CD14-positive monocyte (primary cell): ENCODE measurements at places on chromosomes 11 and 22. TPM values are rescaled to one million over a fixed set of nuclear protein-coding genes. Genes with fewer than 3 reads are reported as not detected.

OR51B5 gene
- not detected for polyA plus RNA-seq

C11orf91 gene
- not detected for polyA plus RNA-seq

PHOX2A gene
- polyA plus RNA-seq: not detected

MGAT3 gene
- polyA plus RNA-seq: 0.03 TPM in 1 of 2 replicates, not detected in the other

KCNJ1 gene
- polyA plus RNA-seq: 0.12 TPM

CEP126 gene
- polyA plus RNA-seq: not detected

GAB4 gene
- not detected in 2 replicates for polyA plus RNA-seq

TCP11L1 gene
- polyA plus RNA-seq: 6.7 and 11.2 TPM in 2 replicates

CNIH2 gene
- polyA plus RNA-seq: not detected

WNT7B gene
- polyA plus RNA-seq: not detected

SMC1B gene
- polyA plus RNA-seq: not detected

EHBP1L1 gene
- polyA plus RNA-seq: 507 and 664 TPM in 2 replicates

EPS8L2 gene
- polyA plus RNA-seq: 0.55 and 0.61 TPM in 2 replicates

CYTH4 gene
- polyA plus RNA-seq: 51.0 TPM

KLHL35 gene
- 0.19 and 0.45 TPM in 2 replicates for polyA plus RNA-seq

OR8G1 gene
- not detected for polyA plus RNA-seq

CCDC81 gene
- polyA plus RNA-seq: 0.11 and 0.31 TPM in 2 replicates

DNA sequence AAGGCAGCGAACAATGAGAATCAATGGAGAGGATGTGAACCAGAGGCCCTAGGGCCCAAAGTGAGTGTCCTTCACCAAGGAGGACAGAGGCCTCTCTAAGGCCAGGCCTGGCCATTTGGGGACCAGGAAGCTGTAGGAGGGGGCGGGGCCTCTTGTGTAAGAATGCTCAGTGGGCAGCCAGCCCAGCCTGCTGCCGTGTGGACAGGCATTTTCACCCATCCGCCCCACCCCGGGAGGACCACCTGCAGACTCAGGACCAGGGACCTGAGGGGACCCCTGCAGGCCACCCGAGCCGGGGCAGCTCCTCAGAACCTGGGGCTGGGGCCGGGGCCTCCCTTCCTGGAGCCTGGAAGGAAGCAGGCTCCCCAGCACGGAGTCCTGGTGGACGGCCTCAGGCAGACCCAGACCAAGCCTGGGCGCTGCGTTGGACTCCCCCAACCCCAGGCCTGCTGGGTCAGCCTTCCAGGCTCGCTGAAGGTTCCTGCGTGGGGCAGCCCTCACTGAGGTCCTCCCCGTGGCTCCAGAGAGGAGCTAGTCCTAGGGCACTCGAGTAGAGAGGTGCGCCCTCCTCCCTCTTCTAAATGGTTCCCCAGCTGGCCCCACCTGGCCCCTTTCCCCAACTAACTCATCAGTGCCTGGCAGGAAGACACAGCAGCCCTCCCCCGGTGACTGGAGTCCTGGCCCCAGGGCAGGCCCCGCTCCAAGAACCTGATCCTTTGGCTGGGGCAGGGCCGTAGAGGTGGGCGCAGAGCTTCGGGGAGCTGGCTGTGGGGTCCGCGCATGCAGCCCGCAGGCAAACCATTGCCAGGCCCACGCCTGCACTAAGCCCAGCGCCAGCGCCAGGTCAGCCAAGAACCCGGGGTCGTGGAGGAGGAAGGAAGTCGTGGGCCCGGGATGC, 1.5 kb upstream of the TRABD start:
- DNase-seq: peak; percentile 69

- peak; percentile 45 for DNase-seq
These were observed 8.6 kb downstream of the MICAL2 start for GRCh38 chr11:12118949-12119348.

DNA sequence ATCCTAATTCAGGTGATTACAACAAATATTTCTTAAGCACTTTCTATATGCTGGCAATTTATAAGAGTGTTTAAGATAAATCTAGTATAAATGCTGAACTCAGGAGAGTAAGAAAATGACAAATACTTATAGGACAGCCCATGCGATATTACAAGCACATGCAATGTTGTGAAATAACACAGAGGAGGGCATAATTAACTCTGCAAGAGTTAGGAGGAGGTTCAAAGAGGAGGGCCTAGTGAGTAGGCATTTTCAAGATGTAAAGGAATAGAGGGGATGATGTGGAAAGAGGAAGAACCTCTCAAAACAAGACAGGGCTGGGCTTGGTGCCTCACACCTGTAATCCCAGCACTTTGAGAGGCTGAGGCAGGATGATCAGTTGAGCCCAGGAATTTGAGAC, 37.1 kb upstream of the IL17RA start:
- peak; percentile 41 for DNase-seq

GRCh38 chr11:93633835-93634234, 27.6 kb upstream of the CEP295 start:
- DNase-seq: no peak

GRCh38 chr22:43127166-43127908, 15.9 kb downstream of the MCAT start:
- no peak for DNase-seq

DNA sequence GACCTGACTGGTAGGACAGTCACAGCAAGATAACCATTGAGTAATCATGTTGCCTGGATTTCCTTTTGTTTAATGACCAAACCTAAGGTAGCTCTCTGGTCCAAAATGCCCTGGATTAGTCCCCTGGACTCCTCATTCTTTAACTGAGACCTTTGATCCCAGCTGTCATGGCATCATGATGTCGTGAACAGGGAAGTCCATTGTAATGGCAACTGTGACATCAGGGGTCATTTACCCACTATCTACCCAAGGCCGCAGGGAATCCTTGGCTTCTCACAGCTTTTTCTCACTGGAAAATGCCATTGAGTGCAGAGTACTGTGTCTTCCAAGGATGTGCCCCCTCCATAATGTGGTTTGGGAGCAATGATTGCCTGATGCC, 29.1 kb upstream of the IGLL5 start:
- DNase-seq: no peak

- DNase-seq: no peak
These were observed 36.1 kb downstream of the CDON start for GRCh38 chr11:126026579-126026978.

- DNase-seq: no peak
These were observed 150.3 kb upstream of the LARGE1 start for GRCh38 chr22:34070531-34070930.

- no peak for DNase-seq
These were observed 359.3 kb downstream of the TBC1D22A start for GRCh38 chr22:47121791-47122190.

DNA sequence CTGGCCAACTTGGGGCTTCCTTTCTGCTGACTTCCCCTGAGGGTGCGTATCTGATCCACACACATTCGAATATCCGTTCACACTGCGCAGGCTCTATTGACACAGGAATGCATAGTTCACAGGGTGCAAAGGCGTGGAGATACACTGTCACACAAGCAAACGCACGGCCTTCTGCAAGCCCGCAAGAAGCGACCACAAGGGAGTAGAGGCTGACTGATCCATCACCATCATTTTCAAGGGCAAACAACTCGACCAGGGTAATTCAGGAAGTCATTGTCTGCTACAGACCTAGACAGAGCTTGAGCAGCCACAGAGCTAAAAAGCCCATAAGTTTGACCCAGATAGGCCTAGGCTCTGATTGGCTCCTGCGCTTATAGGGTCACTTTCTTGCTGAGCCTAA, 392.3 kb downstream of the MN1 start:
- DNase-seq: no peak

- no peak for DNase-seq
These were observed 23.1 kb downstream of the VSTM5 start for GRCh38 chr11:93827363-93827762.

- DNase-seq: no peak
These were observed 22.1 kb downstream of the RNF141 start for GRCh38 chr11:10518891-10519290.

GRCh38 chr11:78179459-78180071, 8.9 kb downstream of the KCTD21 start:
- no peak for DNase-seq

DNA sequence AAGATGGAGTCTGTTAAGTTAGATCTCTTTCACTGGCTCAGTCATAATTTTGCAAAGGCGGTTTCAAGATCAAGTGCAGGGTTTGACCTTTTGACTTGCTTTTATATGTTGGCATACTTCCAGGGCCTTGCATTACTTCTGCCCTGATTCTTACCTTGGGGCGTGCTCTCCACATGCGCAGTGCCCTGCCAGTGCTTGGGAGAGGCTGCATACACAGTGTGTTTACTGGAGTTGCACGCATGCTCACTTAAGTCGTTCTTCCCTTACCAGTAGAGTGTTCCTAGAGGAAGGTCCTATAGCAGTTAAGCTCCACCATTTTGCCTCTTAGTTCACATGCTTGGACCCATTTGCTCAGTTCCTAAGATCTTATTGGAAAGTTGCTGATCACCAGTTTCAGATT, 21.0 kb upstream of the TMEM123 start:
- DNase-seq: no peak

GRCh38 chr11:100806296-100806695, 119.2 kb downstream of the ARHGAP42 start:
- no peak for DNase-seq

- no peak for DNase-seq
These were observed 907 bp downstream of the MCHR1 start for GRCh38 chr22:40679964-40680818.

DNA sequence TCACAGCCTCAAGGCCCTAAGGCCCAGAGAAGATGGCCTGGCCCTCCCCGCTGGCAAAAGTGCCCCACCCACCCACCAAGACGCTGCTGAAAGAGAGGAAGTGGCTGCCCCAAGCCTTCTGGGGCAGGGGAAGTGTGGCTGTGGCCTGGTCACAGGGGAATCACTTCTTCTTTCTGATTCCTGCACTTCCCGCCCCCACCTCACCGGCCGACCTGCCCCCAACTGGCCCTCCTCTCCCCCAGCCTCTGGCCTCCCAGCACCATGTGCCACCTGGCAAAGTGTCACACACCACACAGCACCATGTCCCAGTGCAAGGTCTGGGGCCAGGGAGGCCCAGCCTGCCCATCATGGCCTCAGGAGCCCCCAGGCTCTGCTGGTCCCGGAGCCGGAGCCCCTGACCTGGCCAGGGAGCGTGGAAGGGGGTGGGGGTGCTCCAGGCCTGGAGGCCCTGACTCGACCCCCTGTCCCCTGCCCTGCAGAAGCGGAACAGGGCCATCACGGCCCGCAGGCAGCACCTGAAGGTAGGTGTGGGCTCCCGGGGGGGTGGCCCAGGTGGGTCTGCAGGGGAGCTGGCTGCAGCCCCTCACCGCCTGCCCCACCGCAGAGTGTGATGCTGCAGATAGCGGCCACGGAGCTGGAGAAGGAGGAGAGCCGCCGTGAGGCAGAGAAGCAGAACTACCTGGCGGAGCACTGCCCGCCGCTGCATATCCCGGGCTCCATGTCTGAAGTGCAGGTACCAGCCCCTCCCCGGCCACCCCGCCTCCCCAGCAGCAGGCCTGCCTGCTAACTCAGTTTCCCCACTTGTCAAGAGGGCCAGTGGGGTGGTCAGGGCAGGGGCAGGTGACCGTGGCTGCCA, 1.4 kb downstream of the TNNI2 start:
- peak; percentile 94 for DNase-seq

DNA sequence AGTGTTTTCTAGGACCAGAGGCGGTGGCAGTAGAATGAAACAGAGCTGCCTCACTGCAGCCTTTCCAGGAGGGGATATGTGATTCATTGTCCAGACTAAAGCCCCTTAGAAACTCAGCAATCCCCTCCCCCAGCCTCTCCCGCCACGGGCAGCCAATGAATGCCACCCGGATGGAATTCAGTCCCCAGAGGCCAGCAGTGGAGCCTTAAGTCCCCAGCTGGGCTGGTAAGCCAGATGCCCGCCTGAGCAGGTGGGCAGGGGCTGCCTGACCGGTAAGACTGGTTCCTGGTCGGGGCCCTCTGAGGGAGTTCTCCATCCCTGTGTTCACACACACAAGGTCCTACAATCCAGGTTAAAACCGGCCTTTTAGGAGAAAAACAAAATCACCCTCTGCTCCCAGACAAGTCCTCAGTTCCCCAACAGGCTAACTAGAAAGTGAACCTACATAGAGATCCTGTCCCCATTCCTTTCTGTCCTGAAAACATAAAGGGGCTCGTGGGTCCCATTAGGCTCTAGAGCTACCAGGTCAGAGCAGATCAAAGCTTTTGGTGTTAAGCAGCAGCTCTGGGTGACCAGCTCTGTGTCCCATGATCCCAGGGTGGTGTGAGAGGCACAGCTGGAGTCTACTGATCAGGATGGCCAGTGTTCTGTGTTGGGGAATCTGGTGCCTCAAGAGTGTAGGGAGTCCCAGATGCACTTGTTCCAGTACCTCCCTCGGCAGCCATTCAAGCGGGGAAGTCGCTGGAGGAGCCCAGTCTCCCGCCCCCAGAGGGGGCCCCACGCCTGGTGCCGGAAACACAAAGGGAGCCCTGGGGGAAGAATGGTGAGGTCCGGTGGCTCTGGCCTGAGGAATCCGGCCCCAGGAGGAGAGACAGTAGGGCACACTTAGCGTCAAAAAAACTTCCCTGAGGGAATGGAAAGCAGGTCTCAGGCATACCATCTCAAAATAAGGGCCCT, 2.6 kb downstream of the PATZ1 start:
- no peak for DNase-seq

DNA sequence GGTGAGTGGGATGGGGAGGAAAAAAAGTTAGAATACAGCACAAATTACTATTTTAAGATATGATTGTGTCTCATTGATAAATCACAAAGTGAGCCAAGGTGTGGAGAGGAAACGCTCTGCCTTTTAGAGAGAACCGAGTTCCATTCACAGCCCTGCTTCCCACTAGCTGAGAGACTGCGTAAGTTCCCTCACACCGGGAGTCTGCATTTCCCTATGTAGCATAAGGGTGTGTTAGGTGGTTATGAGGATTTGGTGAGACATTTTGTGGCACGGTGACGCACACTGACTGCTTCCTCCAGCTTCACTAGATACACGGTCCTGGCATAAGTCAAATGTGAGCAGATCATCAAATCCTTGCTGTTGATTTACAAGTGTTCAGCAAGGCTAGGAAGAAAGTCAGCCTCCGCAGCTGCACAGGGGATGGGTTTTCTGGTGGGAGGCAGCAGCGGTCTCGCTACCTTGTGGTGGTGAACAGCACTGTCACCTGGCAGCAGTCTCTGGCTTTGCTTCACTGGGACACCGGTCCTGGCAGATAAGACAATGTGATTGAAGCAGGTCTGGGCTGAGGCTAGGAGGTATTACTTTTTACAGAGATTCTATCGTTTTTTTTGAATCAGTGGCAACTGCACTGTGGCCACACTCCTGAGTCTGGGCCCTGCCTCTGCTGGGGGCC, 312.2 kb upstream of the B3GAT1 start:
- no peak for DNase-seq

GRCh38 chr11:43541993-43542392, 138.5 kb upstream of the HSD17B12 start:
- no peak for DNase-seq

DNA sequence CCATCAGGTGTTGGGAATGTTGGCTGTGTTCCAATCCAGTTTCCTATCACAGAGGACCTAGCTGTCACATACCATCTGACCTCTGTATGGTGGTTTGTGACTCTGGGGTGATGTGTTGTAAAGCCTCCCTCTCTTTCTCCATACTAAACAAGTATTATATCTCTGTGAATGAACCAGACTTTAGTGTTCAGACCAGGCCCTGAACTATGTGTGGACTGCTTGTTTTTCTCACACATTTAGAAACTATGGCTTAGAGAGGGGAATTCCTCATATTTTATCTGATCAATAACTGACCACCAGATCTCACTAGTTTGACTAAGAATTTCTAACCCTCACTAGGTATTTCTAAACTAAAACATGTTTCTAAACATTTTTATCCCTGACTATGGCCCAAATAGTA, 17.5 kb downstream of the NCR3LG1 start:
- DNase-seq: no peak
